Memory B cell (primary cell): ENCODE measurements at places on chromosomes 5 and 9.

DNA sequence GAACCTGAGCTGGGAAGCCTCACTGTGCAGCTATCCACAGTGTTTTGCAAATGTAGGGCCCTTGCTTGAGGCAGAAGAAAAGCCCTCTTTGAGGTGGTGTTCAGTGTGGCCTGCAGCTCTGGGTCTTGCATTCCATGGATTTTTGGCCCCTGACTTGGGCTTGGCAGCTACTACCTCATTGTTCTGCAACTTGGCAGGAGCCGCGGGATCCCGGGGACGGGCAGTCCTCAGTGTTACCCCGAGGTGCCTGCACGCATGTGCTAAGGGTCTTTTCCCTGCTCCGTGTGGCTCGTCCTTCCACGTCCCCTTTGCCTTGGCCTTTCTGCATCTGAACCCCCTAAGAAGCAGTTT, 39.8 kb downstream of the NEK6 start:
- no peak for DNase-seq

- DNase-seq: no peak
These were observed 13.3 kb downstream of the ALDH1B1 start for GRCh38 chr9:38405785-38406184.

DNA sequence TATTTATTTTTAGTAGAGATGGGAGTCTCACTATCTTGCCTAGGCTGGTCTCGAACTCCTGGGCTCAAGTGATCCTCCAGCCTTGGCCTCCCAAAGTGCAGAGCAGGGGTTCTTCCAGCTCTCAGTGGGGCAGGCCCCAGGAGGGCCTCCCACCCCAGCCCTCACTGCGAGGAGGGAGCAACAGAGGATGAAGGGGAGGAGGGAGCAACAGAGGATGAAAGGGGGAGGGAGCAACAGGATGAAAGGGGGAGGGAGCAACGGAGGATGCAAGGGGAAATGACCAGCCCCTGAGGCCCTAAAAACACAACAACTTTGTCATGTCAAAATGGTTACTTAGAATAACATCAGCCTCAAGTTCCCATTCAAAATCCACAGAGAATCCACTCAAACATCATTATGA, 10.0 kb downstream of the TRIM14 start:
- DNase-seq: no peak

DNA sequence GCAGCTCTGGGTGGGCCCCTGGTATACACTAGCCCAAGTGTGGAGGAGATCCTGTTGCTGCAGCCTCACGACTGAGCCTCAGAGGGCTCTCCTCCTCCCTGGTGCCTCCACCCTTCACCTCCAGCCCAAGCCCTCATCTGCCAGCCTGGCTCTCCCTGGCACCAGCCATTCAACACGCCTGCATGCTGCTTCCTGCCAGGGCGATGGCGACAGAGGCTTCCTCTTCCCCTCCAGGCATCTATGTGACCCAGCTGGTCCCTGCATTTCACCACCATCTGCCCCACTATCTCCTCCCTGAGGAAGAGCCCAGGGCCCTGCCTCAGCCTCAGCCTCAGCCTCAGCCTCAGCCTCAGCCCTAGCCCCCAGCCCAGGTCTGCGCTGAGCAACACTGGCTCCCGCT, 54.8 kb upstream of the ANGPTL2 start:
- no peak for DNase-seq

GRCh38 chr5:38208782-38209378, 49.5 kb upstream of the EGFLAM start:
- no peak for DNase-seq

DNA sequence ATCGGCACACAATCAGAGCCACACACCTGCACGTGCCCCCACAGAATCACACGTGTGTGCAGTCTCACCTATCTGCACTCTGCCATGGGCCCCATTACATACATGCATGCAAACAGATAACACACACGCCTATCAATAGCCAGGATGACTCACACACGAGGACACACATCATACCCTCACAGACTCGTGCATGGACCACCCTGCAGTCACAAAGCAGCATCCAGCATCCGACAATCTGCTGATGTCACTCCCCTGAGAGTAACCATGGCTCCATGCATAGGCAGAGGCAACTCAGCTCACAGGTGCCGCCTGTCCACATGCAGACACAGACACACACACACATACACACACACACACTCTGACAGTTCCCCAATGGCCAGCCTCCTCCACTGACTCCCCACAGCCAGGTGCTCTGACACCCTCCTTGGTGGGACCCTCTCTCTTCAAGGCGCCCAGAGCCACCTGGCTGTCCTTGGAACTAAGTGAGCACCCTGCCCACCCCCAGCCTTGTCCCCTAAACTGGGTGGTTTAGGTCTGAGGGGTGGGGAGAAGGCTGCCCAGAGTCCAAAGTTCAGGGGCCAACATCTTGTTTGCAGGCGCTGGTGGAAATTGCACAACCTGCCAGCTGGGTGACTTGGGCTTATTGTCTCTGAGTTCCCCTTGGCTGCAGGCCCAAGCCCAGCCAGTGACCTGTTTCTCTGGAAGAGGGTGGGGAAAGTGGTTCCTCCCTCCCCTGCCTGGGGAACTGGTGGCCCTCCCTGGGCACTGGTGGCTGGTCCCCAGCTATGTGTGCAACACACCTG, 34.6 kb upstream of the NEK6 start:
- DNase-seq: no peak

DNA sequence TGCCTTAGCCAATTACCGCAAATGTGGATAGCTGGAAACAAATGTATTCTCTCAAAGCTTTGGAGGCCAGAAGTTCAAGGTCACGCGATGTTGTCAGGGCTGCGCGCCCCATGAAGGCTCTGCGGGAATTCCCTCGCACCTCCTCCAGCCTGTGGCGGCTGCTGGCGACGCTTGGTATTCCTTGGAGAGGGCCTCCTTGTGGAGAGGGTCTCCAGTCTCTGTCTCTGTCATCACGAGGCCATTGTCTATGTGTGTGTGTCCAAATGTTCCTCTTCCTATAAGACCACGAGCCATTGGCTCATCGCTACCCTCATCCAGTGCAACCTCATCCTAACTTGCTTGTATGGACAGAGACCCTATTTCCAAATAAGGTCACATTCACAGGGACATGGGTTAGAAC, 97.5 kb downstream of the ANKRD33B start:
- no peak for DNase-seq

GRCh38 chr9:78539188-78539587, 242.3 kb downstream of the PSAT1 start:
- no peak for DNase-seq

GRCh38 chr5:50710838-50711237, 44.4 kb downstream of the PARP8 start:
- DNase-seq: no peak

GRCh38 chr5:84874196-84874595, 489.5 kb upstream of the EDIL3 start:
- no peak for DNase-seq

DNA sequence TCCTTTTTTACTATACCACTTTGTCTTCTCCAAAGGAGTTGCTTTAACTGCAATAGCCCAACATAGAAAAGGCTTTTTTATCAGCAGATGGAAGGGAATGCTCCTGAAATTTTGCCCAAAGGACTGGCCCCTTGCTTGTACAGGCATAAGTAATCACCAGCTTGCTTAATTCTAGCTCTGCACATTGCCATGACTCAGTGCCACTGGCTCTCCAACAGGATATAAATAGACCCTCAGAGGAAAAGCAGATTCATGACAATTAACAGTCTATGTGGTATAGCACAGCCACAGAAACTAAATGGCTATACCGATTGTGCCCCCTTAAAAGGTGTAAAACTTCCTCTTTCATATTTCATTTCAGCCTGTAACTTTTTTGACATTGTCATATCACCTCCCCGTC, 227.0 kb downstream of the ZNF608 start:
- no peak for DNase-seq
